ENCODE measurements at places on chromosomes 3 and 15.

DNA sequence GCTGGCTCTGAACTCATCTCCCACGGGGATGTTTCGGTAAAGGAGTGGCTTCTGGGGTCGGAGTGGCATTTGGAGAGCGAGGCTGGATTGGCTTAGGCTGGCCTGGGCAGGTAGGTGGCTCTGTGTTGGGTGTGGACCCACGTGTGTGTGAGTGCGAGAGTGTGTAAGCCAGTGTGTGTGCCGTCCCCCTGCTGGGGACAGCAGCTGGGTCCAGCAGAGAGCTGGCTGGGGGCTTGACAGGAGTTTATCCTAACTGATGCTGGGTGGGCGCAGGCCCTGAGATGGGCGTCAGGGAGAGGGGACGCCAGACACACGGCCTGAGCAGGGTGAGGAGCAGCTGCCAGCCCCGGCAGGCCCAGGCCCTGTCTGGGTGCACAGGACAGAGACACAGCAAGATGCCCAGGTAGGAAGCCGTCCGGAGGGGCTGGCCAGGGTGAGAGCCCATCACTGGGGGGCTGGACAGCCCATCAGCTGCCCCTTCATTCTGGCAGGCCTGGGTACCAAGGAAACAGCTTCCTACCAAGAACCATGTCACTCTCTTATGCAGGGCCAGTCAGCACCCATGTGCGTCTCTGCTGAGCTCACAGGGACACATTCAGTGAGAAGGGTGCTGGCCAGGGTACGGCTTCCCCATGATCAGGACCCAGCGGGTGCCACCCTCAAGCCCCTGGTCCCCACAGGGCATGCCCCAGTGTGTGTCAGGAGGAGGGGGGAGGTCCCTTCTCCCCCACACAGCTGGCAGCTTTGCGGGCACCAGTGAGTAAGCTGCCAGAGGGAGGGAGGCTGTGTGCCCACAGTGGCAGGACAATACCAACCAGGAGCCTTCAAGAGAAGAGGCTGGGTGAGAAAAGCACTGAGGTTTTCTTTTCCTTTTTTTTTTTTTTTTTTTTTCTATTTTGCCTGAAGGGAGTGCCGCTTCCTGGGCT is 1.1 kb downstream of the PAK6 start:
- no peak for DNase-seq

GRCh38 chr15:94099574-94099960 is 131.8 kb upstream of the MCTP2 start:
- DNase-seq: no peak

- DNase-seq: no peak
These were observed 26.4 kb downstream of the POLG start for GRCh38 chr15:89308236-89308635.

- DNase-seq: no peak
These were observed 907.4 kb downstream of the FHIT start for GRCh38 chr3:60343831-60344230.

GRCh38 chr3:72171463-72171881 is 386.5 kb upstream of the PROK2 start:
- DNase-seq: no peak

- DNase-seq: no peak
These were observed 19.1 kb upstream of the B3GNT5 start for GRCh38 chr3:183233966-183234365.

GRCh38 chr3:194196876-194197275 is 60.9 kb downstream of the HES1 start:
- no peak for DNase-seq

- DNase-seq: no peak
These were observed 378.3 kb downstream of the CNTN4 start for GRCh38 chr3:2476996-2477395.

- no peak for DNase-seq
These were observed 151.7 kb downstream of the NR1D2 start for GRCh38 chr3:24096695-24097290.

DNA sequence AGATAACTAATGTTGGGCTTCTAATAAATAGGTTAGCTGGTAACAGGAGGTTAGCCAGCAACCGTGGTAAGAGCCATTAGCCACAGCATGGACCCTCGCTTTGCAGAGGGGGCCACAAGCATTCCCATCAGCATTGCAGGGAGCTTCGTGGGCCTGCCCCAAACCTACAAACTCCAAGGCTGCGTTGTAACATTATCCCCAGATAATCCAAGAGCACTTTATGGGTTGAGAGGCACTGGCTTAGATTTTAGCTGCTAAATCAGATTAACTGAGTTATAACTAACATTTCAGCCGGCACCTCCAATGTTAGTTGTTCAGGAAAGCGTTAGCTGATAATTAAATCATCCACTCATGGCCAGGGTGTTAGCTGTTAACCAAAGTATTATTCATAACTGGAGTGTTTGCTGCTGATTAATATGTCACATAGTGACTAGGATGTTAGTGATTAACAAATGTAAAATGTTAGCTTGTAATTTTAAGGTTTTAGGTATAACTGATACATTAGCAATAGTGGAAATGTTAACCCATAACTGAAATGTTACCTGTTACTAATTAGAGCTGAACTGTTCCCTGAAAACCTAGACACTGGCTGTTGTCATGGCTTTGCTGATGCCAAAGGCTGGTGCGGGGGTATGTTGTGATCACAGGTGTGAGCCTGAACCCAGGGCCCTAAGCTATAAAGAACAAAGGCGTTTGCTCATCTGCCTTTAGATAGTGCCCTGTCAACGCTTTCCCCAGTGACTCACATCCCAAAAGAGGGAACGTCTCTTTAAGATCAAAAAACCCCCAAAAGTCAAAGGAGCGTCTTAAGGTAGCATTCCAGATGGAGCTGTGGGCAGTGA is 56.2 kb downstream of the SLC6A6 start:
- no peak for DNase-seq

- no peak for DNase-seq
These were observed 25.9 kb downstream of the MELTF start for GRCh38 chr3:197003461-197004385.

GRCh38 chr3:32869513-32870047 is 51.8 kb downstream of the TRIM71 start:
- DNase-seq: no peak

- DNase-seq: no peak
These were observed 260.4 kb downstream of the FAM43A start for GRCh38 chr3:194946091-194946490.

DNA sequence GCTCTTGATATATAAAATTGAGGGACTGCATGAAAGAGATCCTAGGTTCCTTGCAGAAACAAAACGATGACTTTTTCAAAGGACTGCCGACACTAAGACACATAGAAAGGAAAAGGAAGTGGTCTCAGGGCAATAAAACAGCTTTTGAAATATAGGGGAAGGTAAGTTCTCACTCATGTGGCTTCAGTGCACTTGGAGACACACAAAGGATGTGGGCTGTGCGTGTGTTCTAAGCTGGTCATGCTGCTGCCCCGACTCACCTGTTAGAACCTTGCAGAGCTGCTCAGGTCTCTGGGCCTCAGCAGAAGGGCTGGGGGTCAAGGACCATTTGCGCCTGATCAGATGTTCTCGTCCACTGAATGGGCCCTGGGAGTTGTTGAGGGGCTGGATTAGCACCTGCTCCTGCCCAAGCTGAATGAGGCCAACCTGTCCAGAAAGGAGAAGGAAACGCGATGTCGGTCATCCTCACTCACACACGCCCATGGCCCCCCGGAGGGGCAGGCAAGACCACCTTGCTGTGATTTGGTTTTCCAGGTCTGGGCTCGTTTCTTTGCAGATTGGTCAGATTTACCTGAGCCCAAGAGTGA is 11.1 kb downstream of the ADAMTS17 start:
- no peak for DNase-seq
